ENCODE measurements at places on chromosomes 1 and 21. TPM values are rescaled to one million over a fixed set of nuclear protein-coding genes. Genes with fewer than 3 reads are reported as not detected.
A peak's percentile ranks its signal among the peaks of the same experiment; 100 is the strongest.

Gene RNF207
- total RNA-seq: 49.3 TPM

DNA sequence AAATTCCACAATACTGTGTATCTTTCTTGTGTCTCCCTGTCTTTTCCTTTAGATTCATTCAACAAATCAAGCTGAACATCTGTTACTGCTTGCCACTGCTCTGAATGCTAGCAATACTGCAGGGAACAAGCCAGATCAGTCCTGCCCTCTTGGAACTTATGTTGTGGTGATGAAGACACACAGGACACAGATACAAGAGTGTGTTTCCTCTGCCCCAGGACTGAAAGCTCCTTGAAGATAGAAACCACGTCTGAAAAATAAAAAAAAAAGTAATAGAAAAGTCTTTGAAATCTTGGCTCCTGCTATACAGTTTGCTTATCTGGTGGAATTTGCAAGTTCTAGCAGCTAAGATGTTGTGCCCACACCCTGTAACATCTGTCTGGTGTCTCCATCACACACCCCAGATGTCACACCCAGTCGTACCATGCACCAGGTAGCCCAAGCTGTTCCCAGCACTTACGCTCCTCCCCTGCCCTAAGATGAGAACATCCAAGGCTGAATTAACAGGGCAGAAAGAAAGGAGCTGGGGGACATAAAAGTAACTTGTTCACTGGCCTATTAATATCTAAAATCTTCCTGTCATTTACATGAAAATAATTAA lies 80.2 kb upstream of the GALNT2 start:
- no peak for DNase-seq

DNA sequence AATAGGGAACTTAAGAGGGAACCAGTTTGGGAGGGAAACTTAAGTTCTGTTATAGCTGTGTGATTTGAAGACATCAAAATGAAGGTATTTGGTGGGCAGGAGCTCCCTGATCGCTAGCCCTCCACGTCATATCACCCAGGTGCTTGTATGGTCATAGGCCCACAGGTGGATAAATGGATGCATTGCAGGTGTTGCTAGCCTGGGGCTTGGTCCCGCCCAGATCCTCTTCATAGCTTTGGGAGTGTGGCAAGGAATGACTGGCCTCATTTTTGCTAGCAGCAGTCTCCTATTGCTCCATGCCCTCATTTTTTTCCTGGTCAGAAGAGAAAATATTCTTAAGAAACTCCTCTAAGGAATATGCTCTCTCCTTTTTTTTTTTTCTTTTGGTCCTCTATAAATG lies 11.3 kb downstream of the GNPAT start:
- DNase-seq: no peak

DNA sequence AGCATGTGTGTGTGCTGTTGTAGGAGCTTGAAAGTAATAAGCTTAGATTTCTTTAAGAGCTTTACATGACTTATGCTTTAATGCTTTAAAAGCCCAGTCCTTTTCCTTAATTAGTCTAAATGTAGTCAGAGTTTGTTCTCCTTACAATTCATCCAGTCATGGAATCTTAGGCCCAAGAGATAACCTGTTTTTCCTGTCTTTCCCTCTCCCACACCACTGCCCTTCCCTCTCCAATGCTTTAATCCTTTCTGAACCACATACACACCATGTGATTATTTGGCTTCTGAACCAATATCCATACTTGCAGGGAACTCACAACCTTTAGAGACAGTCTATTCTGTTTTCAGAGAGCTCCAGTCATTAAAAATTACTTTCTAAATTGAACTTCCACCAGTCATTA lies 37.6 kb downstream of the ALG6 start:
- peak; percentile 61 for DNase-seq

GRCh38 chr1:44282704-44283426 lies 69.6 kb downstream of the DMAP1 start:
- DNase-seq: no peak

- no peak for DNase-seq
These were observed 24.1 kb upstream of the ZSWIM5 start for GRCh38 chr1:45230537-45230936.

GRCh38 chr1:228511546-228512445 lies 24.6 kb downstream of the RNF187 start:
- DNase-seq: no peak

GRCh38 chr1:184253921-184254320 lies 132.9 kb upstream of the C1orf21 start:
- no peak for DNase-seq

Data from PC-9 (cell line).